ENCODE measurements at places on chromosomes 16 and 17. TPM values are rescaled to one million over a fixed set of nuclear protein-coding genes. Genes with fewer than 3 reads are reported as not detected.
A peak's percentile ranks its signal among the peaks of the same experiment; 100 is the strongest.

Gene BCL6B
- polyA plus RNA-seq: 15.8 TPM

Gene MPO
- polyA plus RNA-seq: 17.8 TPM

Gene RDM1
- polyA plus RNA-seq: 0.61 TPM

Gene CLN3
- polyA plus RNA-seq: 15.6 TPM

Gene NT5M
- 4.1 TPM for polyA plus RNA-seq

Gene TSPAN10
- polyA plus RNA-seq: 0.77 TPM

Gene BTBD17
- 0.11 TPM for polyA plus RNA-seq

Gene C16orf78
- not detected for polyA plus RNA-seq

DNA sequence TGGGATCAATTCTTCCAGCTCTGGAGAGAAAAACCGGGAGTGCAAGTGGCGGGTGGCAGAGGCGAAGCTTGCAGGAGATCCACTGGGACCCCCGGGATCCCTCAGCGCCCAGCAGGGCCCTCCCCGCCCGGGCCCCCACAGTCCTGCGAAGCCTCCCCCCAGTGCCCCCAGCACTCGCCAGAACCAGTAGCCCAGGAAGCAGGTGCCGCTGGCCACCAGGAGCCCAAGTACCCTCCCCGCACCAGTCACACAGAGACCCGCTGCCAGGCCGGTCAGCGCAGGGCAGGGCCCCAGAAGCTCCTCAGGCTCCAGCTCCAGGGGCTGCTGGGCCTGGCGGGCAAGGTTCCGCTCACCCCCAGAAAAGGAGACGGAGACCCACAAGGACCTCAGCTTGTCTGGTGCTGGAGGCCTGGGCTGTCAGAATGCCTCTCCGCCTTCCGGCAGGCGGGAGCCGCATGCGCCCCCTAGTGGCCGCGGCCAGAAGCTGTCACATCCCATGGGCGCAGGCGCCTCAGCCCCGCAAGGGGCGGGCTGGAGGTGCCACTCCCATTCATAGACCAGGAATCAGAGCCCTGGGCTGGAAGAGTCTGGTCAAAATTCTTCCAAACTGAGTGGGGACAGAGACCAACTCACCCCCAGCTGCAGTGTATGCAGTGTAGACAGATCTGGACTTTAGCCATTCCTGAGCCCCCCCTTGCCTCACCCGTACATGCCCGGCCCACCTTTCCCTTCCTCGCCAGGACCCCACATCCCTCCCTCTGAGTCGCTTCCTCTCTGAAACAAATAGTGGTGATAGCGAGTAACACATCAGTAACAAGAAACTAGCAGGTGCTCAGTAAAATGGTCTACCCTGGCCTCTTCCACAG is 1002.3 kb downstream of the KCNJ18 start:
- no peak for DNase-seq

GRCh38 chr16:88628512-88628974 is 9.8 kb upstream of the IL17C start:
- DNase-seq: no peak

- DNase-seq: peak; percentile 63
Measured at GRCh38 chr16:75109732-75110243, 6.8 kb downstream of the LDHD start.

DNA sequence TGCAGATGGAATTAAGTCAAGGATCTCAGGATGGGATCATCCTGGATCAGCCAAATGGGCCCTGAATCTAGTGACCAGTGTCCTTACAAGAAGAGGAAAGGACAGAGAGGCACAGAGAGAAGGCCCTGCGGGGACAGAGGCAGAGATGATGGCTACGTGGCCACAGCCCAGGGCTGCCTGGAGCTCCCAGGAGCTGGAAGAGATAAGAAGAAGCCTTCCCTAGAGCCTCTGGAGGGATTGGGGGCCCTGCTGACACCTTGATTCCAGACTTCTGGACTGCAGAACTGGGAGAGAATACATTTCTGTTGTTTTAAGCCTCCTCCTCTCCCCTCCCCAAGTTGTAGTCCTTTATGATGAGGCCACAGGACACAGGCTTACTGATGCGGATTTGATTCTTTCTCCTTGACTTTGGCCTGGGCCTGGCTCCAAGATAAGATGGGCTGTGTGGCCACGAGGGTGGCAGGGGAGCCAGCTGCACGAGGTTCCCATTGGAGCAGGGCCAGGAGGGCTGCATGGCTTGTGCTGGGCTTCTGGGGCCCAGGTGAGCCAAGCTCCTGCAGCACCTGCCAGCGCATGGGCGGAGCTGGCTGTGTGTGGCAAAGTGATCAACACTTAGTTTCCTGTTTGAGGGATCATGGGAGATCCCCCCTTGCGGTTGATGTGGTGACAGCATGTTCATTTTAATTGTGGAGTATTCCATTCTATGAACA is 146.1 kb downstream of the IRF8 start:
- no peak for DNase-seq

DNA sequence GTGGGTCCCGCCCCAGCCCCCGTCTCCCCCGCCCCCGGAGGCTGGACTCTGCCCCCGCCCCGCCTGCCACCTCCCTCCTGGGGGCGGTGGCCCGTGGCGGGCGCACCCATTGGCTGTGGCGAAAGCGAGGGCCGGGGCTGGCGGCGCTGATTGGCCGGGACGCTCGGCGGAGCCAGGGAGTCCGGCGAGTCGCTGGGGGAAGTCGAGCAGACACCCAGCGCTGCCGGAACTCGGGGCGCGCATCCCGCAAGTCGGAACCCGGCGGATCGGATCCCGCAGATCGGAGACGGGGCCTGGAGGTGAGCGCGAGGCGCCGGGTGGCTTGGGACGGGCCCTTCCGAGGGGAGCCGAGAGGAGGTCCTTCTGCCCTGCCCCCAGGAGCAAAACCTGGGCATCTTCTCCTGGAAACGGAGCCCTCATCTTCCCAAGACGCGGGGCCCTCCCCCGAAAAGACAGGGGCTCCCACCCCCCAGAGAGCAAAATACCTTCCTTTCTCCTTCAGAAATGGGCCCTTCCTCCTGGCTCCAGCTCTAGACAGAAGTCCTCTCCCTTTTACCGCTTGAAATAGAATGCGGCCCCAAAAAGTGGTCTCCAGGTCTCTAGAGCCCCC is at the start of gene ABAT:
Gene ABAT, plus strand, starts transcription at position 205 of the 610 bp plus-strand sequence. CDS start 61,123 bp downstream, outside the sequence.
- DNase-seq: peak; percentile 93

DNA sequence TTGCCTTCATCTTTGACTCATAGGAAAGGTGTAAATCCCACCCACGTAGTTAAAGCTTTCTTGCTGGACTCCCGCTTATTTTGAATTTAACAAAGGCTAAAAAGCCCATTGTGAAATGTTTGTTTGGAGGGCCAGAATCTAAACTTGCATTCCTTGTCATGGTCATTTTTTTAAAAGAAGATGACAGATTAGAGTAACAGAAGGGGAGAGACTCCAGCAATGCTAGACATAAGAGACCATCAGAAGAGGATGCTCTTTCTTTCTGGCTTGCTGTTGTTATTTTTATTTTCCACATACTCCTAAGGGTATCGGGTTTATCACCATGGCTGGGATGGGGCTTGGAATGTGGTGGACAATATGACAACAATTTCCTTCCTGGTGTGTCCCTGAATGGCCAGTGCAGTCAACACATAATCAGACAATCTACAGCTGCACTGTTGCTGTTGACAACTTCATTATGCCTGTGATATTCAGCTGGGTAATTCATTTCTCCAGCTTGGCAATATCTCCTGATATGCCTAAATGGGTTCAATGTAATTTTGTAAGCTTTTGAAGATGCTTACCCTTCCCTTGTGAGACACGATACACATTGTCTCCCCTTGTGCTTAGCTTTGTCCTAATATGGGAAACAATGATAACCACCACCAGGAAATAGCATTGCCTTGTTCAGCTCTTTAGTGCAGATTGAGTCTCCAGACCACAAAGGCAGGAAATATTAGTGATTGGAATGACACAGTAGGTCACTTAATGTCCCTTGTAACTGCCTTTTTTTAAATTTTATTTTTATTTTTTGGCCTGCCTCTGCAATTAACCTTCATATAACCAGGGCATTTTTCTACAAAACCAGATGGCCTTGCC is 164.3 kb downstream of the ANKFN1 start:
- DNase-seq: no peak

- DNase-seq: no peak
Measured at GRCh38 chr17:71304498-71305158, 816.2 kb upstream of the SOX9 start.

GRCh38 chr16:87921236-87921773 is 15.0 kb downstream of the CA5A start:
- DNase-seq: no peak

DNA sequence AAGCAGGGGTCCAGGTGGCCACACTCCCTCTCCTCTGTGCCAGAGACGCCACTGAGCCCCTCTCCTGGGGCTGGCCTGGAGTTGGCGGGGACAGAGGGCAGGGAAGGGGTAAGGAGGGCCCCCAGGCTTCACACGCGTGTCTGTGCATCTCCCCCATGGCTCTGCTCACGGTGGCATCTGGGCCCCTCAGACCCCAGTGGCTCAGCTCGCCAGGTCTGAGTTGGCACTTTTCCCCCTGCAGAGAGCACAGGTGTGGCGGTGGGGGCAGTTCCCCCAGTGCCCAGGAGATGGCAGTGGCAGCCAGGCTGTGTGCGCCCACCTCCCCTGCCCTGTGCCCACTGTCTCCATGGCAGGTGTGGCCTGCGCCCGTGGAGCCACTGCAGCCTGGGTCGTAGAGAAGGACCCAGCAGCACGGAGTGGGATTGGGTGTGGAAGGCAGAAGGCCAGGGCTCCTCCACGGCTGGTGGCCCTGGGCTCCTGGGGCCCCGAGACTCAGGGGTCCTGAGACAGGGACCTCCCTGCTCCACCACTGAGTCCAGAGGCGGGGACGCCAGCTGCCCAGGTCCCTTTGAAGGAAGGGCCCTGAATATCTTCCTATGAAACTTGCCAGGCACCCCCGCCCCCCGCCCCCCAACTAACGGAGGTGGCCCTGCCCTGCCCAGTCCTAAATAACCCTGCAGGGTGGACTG is 4.3 kb upstream of the APRT start:
- DNase-seq: no peak

- no peak for DNase-seq
Measured at GRCh38 chr16:27285676-27286196, 17.2 kb upstream of the NSMCE1 start.

GRCh38 chr16:66030036-66030435 is 336.5 kb upstream of the CDH5 start:
- no peak for DNase-seq

GRCh38 chr17:58328195-58329034 is at the start of gene TSPOAP1:
TSS of gene TSPOAP1 (minus strand) at chr17:58328795. CDS start at chr17:58327920, 875 bp downstream.
- DNase-seq: no peak

DNA sequence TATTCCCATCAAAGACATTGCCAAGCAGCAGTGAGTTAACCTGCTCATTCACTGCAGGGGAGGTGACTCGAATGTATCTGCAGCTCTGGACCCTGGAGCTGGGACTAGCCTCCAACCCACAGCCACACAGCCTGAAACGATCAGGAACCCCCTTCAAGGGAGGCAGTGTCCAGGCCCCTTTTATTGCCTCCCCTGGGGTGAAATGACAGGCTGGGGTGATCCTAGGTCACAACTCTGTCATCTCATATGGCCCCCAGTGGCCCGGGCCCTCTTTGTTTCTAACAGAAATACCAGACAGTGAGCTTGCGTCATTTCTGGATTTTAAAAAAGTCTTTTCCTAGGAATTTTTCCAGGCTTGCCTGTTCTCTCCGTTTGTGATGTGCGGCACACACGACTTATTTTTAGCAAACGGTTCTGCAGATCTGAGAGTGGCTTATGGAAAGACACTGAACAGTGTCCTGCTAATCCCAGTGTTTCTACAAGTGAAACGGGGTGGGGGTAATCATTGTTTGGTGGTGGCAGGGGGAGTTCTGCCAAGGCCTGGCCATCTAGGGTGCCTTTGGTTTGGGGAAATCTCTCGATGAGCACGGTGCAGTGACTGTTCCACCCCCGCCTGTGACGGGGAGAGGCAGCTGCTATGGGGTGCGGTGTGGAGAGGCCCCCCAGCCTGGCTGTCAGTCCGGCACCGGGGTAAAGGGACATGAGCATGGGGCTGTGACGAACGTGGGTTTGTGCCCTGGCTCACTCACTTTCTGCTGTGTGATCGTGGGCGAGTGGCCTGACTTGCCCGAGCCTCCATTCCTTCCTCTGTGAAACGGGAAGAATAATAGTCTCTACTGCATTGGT is 27.2 kb downstream of the NAGPA start:
- peak; percentile 48 for DNase-seq

DNA sequence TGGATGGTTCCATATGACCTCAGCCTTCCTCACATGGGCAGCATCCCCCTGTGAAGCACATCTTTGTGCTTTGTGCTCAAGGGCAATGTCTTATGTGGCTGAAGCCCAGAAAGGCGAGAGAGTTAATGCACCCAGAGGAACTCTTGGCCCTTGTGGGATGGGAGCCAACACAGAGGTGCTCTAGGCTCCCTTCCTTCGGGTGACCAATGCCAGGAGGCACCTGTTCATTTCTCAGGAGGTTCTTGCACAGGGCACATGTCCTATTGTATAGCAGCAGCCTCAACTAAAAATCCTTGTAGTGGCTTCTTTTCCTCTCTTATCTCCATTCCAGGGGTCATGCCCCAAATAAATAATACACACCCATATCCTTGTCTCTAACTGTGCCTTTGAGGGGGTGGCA is 83.7 kb upstream of the DNAH9 start:
- DNase-seq: no peak

- no peak for DNase-seq
Measured at GRCh38 chr17:15946611-15947120, 1.7 kb downstream of the ADORA2B start.

GRCh38 chr16:85061566-85061965 is 34.0 kb downstream of the KIAA0513 start:
- no peak for DNase-seq

DNA sequence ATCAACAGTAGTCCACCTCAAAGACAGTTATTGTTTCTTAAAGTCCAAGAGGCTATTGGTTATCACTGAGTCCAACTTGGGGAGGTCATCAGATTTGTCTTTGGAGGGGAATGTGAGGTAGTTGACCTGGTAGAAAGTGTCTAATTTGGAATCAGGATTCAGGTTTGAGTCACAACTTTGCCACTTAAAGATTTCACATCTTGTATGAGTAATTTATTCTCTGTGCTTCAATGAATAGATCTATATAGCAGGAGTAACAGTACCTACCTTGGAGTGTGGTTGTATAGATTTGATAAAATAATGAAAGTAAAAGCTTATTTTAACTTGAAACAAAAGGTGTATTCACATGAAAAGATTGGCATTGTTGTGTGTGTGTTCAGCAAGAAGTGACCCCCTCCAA is 119.3 kb upstream of the TBX2 start:
- DNase-seq: no peak

- DNase-seq: no peak
Measured at GRCh38 chr17:29667969-29668368, 45.3 kb upstream of the CORO6 start.

- DNase-seq: peak; percentile 42
Measured at GRCh38 chr16:14042706-14043105, 28.4 kb upstream of the MRTFB start.

GRCh38 chr17:75406222-75406615 is 741 bp upstream of the GRB2 start:
- no peak for DNase-seq

- DNase-seq: no peak
Measured at GRCh38 chr17:79838522-79839274, 542 bp downstream of the CBX4 start.

DNA sequence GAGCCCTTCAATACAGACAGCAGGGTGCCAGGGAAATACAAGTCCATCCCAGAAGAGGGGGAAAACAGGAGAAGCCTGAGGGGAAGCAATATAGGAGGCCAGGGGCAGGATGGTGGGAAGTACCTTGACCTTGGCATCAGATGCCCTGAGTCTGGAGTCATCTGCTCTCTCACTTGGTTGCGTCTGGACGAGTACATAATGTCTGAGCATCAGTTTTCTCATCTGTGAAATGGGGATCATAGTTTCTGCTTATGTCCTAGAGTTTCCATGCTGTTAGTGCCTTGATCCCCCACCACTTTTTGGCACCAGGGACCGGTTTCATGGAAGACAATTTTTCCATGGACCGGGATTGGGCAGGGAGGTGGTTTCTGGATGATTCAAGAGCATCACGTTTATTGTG is 2.3 kb downstream of the STAT5A start:
- no peak for DNase-seq

All from muscle of back (tissue), 13 donors.